Stimulated activated CD8-positive, alpha-beta memory T cell treated with anti-CD3 and anti-CD28 coated beads, Interleukin-7, amount 100 ng/mL, for 48 hours (primary cell): ENCODE measurements at places on chromosomes 6 and 20.

GRCh38 chr6:135586844-135587243 is 89.3 kb upstream of the AHI1 start:
- no peak for DNase-seq

- no peak for DNase-seq
Measured at GRCh38 chr6:113350461-113350860, 506.7 kb upstream of the MARCKS start.

DNA sequence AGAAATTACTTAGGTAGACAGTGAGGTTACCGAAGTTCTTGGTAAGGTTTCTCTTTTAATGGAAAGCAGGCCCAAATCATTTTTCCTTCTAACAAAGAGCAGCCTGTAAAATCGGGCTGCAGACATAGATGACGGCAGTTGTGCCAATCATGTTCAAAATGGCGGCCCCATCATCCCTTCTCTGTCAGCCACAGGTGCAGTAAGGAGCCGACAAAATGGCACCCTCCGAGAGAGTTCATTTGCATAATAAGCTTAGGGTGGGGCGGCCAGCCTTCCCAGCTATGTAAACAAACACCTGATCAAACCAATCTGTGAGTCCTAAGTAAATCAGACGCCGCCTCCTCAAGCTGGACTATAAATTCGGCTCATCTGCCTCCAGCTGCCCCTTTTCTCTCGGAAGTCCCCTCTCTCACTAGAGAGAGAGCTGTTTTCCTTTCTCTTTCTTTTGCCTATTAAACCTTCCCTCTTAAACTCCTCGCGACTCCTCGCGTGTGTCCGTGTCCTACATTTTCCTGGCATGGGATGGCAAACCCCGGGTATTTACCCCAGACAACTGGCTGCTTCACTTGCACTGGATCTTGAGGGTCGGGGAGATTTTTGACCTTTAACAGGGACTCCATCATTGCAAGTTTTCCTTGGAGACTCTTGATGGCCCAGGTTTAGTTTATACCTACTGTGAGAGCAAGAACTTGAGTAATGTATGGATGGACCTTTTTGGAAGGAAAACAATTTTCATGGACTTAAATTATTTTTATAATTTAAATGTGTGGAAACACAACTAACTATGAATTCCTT is 8.9 kb upstream of the DDR1 start:
- DNase-seq = no peak

DNA sequence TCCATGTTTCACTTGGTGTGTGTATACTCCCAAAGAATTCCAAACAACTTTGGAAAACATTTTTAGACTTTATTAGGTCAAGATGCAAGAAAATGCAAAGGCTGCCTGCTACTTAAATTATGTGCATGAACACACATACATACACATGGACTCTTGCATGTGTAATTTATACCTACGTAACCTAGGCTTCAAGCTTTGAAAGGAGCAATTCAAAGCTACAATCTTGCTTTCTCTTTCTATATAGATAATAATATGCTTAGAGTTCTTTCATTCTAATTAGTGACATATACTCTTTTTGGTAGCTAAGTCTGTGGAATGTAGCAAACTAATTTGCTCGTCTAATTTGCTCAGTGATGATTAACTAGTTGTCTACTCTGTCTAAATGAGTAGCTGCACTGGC is 146.5 kb downstream of the EPHA7 start:
- no peak for DNase-seq

DNA sequence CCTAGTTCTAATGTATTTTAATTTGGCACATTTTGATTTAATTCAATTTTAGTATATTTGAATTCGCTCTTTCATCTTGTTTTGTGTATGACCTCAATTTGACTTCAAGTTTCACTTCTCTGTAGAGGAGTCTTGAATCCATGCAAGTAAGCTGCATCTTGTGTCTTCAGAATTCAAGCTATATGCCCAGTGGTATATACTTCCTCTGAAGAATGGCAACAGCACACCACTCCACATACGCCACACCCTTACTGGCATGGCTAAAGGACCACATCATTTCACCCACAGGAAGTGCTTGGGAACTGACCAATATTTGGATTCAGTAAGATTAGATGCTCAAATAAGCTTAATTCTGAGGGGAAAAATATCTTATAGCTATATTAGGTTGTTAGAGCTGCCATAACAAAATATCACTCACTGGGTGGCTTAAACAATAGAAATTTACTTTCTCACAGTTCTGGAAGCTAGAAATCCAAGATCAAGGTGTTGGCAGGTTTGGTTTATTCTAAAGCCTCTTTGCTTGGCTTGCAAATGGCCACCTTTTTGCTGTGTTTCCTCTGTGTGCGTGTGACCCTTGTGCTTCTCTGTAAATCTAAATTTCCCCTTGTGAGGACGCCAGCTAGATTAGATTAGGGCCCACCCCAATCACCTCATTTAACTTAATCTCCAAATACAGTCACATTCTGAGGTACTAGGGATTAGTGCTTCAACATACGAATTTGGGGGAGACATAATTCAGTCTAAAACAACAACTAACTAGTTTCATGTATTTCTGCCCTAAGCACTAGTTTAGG is 2.8 kb upstream of the ASF1A start:
- DNase-seq = no peak

GRCh38 chr6:1075444-1075843 is 236.5 kb upstream of the FOXQ1 start:
- DNase-seq = no peak

- DNase-seq = no peak
Measured at GRCh38 chr6:113089056-113089455, 741.9 kb downstream of the RFPL4B start.

GRCh38 chr20:46210672-46211330 is 92.7 kb downstream of the CD40 start:
- no peak for DNase-seq

GRCh38 chr6:51118792-51119191 is 300.1 kb downstream of the TFAP2B start:
- no peak for DNase-seq

GRCh38 chr6:18100296-18100695 is 22.2 kb downstream of the NHLRC1 start:
- DNase-seq = no peak

DNA sequence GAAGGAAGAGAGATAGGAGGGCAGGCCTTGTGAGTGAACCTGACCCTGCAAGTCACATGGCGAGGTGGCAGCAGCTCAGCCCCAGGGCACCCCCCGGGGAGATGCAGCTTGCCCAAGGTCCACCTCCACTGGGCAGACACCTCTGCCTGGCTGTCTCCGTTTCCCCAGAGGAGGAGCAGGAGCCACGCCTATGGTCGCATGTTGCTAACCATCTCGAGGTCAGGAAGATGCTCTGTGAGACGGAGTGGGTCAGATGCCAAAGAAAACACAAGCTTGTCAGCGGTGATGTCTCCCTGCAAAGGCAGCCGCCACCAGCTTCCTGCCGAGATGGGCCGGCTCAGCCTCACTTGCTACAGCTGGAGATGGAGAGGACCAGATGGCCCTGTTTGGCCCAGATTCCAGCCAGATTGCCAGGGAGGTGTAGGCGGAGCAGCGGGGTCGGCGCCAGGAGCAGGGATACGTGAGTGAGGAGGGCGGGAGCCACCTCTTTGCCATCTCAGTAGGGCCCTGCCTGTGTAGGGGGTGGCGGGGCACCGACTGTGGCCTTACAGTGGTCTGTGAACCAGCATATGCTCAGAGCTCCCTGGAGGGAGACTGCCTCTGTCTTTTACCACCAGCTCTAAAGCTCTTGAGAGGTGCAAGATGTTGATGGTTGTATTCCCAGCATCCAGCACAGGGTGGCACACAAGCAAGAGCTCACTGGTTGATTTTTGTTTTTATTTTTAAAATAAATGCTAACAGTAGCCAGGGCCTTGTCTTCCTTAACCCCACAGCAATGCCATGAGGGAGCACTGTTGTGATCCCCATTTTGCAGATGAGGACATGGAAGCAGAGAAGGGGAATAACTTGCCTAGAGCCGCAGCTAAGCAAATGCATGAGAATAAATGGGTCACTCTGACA is 42.9 kb upstream of the FAM83D start:
- DNase-seq = no peak

DNA sequence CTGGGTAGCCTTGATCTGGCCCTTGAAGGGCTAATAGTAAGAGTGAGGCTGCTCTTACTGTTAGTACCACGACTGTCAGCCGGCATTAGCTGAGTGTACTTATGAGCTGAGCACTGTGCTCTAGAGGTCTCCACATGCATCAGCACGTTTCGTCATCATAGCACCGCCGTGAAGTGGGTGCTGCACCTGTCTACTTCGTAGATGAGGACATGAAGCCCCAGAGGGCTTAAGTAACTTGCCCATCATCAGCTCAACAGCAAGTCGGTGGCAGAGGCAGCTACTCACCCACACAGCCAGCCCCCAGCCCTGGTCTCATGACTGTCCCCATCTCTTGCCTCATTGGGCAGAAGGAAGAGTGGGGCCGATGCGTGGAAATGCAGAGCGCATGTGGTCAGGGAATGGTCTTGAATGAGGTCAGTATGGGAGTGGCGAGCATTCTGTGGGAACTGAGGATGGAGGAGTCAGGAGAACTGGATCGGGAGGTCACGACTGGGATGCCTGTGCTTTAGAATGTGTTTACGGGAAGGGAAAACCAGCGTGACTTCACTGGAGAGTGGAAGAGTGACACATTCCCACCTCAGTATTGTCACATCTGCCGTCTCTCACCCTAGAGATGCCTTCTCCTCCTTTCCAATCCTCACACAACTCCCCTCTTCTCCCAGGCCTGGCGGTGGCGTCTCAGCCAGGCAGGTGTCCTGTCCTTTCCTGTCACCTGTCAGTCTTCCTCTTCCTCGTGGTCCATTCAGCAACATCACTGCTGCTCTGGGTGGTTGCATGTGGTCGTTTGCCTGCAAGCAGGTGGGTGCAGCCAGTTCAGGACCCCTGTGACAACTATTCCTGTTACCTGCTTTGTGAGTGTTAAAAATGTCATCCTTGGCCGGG is 6.0 kb downstream of the SYTL3 start:
- no peak for DNase-seq

DNA sequence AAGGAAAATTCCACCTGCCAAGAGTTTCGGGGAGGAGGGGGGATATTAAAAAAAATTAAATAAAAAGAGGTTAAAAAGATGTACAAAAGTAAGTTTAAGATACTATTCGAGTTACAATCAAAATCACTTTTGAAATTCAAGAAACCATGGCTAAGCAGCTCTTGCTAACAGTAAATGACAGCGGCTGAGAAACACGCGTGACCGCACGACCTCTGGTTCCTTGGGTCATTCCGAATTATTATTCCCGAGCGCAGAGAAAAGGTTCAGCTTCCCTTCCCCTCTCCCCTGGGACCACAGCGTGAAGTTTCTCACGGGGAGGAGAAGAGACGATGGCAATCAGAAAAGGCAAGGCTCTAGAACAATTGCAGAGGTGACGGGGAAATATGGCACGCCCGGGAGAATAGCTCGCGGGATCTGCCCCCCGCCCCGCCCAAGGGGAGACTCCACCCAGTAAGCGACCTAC is 496 bp downstream of the TMEM242 start:
- peak; percentile 75 for DNase-seq

- no peak for DNase-seq
Measured at GRCh38 chr20:6764619-6765018, 2.9 kb upstream of the BMP2 start.

DNA sequence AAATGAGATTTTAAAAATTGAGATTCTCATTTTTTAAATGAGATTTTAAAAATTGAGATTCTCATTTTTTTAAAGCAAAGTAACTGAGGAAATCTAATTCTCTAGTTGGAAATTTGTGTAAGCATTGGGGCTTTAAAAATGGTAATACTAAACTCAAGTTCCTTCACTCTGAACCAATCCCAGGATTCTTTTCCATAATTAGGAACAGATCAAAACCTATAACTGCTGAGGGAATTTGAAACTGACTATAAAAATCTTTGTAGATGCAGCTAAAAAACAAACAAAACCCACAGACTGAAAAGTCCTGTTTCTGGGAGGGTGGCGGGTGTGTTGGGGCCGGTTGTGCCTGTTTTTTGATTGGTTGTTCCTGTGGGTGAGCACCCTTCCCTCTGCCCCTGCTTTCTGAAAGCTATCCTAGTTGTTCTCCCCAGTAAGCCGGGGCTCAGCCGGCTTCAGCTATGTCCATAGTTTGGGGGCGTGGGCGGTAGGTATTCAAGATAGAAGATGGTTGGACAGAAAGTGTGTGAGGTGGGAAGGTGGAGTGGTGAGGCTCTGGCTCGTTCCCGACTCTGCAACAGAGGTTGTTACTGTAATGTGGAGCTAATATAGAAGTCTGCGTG is 49.3 kb downstream of the GFRA4 start:
- DNase-seq = no peak

- no peak for DNase-seq
Measured at GRCh38 chr6:20835315-20836010, 301.2 kb downstream of the CDKAL1 start.

DNA sequence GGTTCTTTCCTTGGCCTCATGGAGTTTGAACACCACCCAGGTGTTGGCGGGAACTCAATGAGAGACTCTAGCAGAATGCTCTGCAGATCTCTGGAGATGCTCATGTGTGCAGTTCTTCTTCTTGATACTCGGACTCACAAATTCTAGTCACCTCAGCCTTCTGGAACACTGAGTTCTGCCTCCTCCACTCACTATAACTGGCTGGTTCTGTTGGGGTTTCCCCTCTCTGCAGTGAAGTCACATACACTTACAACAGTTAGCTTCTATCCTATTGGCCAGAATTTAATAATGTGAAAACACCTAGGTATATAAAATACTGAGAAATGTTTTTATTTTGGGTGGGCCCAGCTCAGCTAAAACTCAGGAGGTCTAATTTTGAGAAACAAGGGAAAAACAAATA is 109.6 kb upstream of the HIVEP1 start:
- no peak for DNase-seq

GRCh38 chr6:78492351-78493017 is 374.9 kb upstream of the IRAK1BP1 start:
- no peak for DNase-seq

GRCh38 chr20:32920530-32921298 is 62.0 kb downstream of the EFCAB8 start:
- DNase-seq = no peak

- DNase-seq = no peak
Measured at GRCh38 chr6:159996626-159997497, 28.0 kb downstream of the IGF2R start.

DNA sequence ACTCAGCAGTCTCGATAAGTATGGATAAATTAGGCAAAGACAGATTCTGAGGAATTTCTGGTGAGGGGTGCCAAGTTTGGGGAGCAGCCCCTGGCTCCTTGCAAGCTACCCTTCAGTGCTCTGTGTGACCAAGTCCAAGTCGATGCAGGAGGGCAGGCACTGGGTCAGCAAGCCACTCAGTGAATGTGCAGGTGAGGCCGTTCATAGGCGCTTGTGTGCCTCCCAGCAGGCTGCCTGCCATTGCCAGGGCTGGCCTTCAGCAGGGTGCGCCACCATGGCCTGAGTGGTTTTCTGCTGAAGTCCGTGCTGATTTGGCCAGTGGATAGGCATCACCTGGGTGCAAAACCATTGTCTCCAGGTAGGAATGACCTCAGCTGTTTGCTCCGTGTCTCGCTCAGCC is 3.3 kb upstream of the GNRH2 start:
- no peak for DNase-seq

- no peak for DNase-seq
Measured at GRCh38 chr6:46190889-46191288, 20.1 kb upstream of the ENPP5 start.
